ENCODE measurements at places on chromosomes 7 and 10.

- DNase-seq, result no peak
Observed at GRCh38 chr10:130557181-130557845, 421.1 kb downstream of the GLRX3 start.

DNA sequence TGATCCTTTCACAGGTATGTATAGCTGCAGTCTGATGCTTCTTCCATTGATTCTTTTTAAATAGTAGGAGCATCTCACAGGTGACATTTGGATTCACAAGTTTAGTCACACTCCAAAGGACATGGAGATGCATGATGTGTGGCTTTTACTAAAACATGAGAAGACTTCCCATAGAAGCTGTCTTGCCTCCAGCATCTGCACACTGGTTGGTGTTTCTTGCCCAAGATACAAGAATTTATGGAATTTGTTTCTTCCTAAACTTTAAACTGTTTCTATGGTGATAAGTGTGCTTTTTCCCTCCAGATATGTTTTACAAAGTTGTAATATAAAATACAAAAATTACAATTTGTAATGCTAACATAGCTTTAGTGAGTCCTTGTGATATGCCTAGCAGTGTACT is 24.2 kb downstream of the ADIRF start:
- no peak for DNase-seq

DNA sequence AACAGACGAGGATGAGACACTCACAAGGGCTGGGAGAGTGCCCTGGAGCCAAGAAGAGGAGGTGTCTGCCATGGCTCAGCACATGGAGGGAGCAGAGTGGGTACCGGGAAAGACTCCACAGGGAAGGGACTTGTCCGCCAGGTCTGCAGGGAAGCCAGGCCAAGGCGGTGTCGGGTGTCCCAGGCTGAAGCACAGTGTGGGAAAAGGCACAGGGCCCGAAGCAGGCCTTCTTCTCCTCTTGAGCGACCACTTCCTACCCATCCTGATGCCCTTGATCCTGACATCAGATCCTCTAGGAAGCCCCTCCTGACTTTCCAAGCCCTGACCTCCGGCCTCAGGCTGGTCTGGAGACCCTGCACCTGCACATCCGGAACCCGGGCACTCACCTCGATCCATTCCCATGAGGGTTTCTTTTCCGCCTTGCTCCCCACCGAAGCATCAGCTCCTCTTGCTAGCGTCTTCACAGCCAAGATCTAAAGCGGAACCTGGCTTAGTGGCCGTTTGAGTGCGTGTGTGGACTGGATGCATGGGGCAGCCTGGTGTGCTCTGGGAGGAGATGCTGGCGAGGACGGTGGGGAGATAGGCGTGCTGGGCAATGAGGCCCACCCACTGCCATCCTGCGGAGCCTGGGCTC is 8.5 kb downstream of the CALML3 start:
- DNase-seq, result no peak

DNA sequence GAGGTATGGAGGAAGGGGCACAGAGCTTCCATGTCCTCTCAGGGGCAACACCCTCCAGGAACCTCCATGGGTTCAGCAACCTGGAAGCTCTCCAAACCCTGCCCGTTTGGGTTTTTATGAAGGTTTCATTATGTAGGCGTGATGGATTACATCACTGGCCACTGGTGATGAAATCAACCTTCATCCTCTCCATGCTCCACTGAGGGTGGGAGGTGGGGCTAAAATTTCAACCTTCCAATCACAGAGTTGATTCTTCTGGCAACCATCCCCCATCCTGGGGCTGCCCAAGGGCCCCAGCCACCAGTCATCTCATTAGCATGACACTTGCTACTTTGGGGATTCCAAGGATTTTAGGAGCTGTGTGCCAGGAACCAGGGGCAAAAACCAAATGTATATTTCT is 90.1 kb downstream of the TEX36 start:
- DNase-seq, result no peak

- no peak for DNase-seq
Observed at GRCh38 chr10:29158066-29158465, 130.8 kb upstream of the LYZL1 start.

DNA sequence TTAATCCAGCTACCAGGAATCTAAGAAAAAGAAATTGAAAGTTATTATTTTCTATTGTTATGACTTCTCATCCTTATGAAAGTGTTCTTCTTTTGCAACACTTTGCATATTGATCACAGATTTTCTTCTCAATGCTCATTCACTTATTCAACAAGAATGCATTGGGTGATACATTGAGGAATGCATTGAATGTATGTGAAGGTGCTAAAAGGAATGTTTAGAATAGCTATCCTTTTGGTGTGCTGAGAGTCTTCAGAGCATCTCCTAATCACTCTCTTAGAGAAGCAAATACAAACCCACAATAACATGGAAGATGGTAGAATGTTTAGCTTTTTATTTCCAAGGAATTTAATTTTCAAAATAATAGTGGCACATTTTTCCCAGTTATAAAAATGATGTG is 122.1 kb upstream of the KMT2E start:
- no peak for DNase-seq

DNA sequence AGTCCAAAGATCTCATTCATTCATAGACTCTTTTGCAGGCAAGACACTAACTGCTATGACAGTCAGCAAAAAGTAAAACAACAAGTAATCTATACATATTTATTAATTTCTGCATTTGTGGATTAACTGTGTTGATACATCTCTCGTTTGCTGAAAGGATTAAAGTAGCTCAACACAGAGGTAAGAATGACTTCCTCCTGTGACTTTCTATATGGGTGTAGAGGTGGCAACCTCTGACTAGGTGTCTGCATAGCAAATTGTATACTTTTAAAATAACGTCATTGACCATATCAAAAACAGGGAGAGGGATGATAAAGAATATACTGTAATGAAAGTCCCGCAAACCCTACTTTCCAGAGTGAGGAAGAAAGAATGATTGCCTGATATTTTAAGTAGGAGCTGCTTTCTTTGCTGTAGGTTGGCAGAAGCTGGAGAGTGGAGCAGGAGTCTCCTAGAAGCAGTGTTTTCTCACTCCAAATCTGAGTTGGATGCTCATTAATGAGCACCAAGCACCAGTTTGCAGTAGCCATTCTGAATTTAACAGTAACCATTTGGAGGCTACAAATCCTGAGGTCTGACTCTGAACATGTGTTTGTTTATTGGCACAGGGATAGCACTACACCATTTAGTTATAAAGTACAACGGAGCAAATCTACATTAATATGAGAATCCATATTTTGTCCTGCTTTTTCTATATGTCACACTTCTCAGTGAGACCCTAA is 9.2 kb upstream of the LRRN3 start:
- DNase-seq, result no peak

DNA sequence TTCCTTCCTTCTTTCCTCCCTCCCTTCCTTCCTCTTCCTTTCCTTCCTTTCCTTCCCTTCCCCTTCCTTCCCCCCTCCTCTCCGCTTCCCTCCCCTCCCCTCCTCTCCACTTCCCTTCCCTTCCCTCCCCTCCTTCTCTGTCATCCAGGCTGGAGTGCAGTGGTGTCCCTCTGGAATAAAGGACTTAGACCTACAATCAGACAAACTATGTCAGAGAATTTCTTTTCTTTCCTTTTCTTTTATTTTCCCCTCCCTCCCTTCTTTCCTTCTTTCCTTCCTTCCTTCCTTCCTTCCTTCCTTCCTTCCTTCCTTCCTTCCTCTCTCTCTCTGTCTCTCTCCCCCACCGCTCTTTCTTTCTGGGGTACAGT is 242.2 kb downstream of the GATA3 start:
- no peak for DNase-seq

GRCh38 chr7:81297317-81297716 is 378.5 kb upstream of the SEMA3C start:
- DNase-seq, result no peak

- no peak for DNase-seq
Observed at GRCh38 chr10:83166344-83166743, 973.0 kb upstream of the GHITM start.

- DNase-seq, result no peak
Observed at GRCh38 chr7:157090485-157091165, 48.1 kb upstream of the UBE3C start.

DNA sequence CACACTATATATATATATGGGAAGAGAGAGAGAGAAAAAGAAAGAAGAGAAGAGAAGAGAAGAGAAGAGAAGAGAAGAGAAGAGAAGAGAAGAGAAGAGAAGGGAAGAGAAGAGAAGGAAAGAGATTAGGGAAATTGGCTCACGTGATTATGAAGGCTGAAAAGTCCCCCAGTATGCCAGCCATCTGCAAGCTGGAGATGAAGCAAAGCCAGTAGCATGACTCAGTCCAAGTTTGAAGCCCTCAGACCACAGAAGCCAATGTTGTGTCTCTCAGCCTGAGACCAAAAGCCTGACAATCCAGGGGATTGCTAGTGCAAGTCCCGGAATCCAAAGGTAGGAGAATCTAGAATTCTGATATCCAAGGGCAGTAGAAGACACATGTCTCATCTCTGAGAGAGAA is 206.3 kb upstream of the PRSS1 start:
- DNase-seq, result no peak

GRCh38 chr10:133459454-133460207 is 5.9 kb downstream of the SCART1 start:
- DNase-seq, result no peak

GRCh38 chr7:114936471-114936870 is 14.6 kb downstream of the MDFIC start:
- no peak for DNase-seq

DNA sequence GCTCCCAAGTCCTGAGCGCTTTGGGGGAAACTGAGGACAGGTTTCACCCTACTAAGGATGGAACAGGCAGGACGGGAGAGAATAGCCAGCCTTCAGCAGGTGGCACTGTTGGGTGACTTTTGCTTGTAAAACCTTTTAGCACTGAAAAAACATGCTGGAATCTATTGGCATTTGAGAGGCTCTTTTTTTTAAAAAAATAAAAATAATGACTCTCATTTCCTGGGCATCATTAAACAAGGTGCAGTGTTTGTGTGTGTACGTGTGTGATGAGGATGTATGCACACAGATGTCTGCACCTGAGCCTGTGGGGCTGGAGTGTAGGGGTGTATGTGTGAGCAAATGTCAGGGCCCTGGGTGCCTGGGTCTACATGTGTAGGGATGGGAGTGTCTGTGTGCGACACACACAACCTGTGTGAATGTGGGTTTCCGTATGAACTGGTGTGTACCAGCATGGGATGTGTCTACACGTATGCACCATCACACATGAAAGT is 177.9 kb downstream of the RPS24 start:
- no peak for DNase-seq

DNA sequence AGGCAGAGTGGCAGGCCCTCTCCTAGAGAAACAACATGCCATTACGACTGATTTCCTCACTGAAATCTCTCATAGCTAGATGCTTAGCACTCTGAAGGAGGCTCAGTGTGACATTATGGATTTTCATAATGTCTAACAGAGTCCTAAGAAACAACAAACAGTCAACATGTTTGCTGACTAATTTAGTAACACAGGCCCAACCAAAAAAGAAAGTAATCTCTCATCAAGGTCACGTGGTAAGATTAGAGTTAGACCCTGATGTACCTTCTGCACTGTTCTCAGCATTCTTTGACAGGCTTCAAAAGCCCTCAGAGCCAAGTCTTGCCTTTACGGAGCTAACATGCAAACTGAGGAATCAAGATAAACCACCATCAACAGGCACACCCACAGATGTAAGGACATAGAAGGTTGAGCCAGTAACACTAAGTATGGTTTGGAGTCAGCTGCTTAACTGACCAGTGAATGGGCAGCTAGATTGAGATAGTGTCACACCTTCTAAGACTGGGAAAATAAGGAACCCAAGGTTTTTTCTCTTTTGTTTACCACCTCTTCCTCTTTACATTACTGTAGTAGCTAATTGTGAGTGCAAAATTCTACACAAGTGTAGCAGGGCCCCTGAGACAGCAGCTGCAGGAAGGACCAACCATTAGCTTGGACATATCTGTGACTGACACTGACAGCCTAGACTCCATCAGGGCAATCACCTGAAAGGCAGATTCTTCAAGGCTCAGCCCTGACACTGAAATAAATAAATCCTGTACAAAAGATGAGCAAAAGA is 15.3 kb upstream of the KCNIP2 start:
- no peak for DNase-seq

GRCh38 chr7:26376175-26376917 is 84.7 kb downstream of the SNX10 start:
- DNase-seq, result peak; percentile 10

DNA sequence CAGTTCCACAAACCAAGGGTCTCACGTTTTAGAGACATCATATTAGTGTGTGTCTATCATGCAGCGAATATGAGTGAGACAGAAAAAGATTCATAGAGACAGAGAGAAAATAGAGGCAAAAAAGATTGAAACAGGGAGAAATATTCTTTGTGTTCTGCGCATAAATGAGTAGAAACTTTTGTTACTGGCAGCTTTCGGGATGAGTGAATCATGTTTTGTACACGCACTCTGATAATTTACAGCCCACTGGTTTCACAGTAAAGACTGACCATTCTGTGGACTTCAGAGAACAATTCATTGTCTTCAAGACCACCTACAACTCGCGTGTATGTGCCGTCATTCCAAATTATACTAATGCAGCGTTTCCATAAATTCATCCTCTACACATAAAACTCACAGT is 60.2 kb downstream of the NRCAM start:
- DNase-seq, result no peak

- no peak for DNase-seq
Observed at GRCh38 chr10:86779220-86780017, 23.0 kb downstream of the BMPR1A start.

All from activated T-cell treated with anti-CD3 and anti-CD28 coated beads for 24 hours (primary cell).